GM12864 (cell line): ENCODE measurements at places on chromosomes 6 and 20.

- DNase-seq = no peak
Measured at GRCh38 chr6:105611606-105612005, 208.7 kb upstream of the PREP start.

- no peak for DNase-seq
Measured at GRCh38 chr20:13909067-13909466, 81.3 kb downstream of the SEL1L2 start.

GRCh38 chr6:36020154-36020553, 4.3 kb downstream of the SLC26A8 start:
- no peak for DNase-seq

- no peak for DNase-seq
Measured at GRCh38 chr20:17077030-17077429, 149.8 kb upstream of the PCSK2 start.

GRCh38 chr6:145836170-145836569, 21.6 kb upstream of the FBXO30 start:
- no peak for DNase-seq
